ENCODE measurements at places on chromosomes 3 and 15.

DNA sequence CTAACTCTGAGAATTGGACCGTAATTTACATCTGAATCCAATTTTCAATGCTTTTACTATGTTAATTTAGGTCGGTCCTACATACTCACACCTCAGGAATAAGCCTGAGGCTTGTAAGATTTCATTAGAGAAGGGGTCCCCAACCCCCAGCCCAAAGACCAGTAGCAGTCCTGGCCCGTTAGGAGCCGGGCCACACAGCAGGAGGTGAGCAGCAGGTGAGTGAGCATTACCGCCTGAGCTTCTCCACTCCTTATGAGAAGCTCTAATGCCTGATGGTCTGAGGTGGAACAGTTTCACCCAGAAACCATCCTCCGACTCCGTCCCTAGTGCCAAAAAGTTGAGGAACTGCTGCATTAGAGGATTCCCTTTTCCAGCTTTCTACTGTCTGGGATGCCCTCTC is 757.3 kb downstream of the SI start:
- H3K27ac ChIP-seq, result no peak overlapping the region
- H3K36me3 ChIP-seq, result no peaks in the 10 kb centered on the region
- DNase-seq, result no peak
- no peaks in the 10 kb centered on the region for H3K4me1 ChIP-seq
- H3K4me3 ChIP-seq, result no peak overlapping the region

DNA sequence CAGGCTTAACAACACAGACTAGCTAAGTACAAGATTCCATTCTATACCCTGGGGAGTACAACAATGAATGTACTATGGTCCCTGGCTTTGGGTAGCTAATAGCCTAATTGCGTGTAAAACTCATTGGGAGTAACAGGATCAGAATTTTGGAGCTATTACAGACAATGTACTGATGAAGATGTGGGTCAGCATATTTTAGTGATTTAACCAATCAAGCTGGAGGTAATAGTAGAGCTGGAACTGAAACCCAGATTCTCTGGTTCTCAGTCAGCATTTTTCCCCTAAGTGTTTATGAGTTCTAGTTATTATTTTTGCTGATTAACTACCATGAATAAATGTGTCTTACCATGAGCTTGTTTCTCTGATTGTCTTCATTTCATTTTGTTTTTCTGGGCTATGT is 578.7 kb downstream of the NLGN1 start:
- no peaks in the 10 kb centered on the region for H3K36me3 ChIP-seq
- no peak overlapping the region for H3K4me3 ChIP-seq
- no peak for DNase-seq
- H3K27ac ChIP-seq, result no peak overlapping the region

DNA sequence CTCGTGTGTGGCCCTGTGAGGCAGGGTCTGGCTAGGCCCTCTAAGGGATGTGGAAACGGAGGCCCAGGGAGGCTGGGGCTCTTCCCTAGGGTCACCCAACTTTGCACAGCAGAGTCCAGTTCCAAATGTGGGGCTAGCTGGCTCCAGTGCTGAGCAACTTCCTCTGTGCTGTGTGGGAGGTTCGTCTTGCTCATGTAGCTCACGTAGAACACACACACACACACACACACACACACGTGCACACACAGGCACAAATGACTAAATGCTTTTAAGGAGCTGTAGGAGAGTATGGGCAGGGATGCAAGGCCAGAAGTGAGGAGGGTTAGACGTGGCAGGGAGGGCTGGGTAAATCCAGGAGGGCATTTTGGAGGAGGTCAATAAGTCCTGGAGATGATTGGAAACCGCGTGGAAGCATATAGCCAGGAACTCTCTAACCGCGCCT is 213.8 kb downstream of the RPLP1 start:
- no peak overlapping the region for H3K27ac ChIP-seq
- no peaks in the 10 kb centered on the region for H3K27me3 ChIP-seq
- H3K36me3 ChIP-seq, result no peaks in the 10 kb centered on the region
- no peak overlapping the region for H3K4me3 ChIP-seq
- DNase-seq, result peak; percentile 43
- H3K4me1 ChIP-seq, result peaks cover 19% of the 10 kb centered on the region

- peaks cover 7% of the 10 kb centered on the region for H3K27me3 ChIP-seq
- no peaks in the 10 kb centered on the region for H3K36me3 ChIP-seq
- no peaks in the 10 kb centered on the region for H3K4me1 ChIP-seq
- no peak overlapping the region for H3K4me3 ChIP-seq
Measured at GRCh38 chr3:190716211-190716610, 146.3 kb downstream of the GMNC start.

DNA sequence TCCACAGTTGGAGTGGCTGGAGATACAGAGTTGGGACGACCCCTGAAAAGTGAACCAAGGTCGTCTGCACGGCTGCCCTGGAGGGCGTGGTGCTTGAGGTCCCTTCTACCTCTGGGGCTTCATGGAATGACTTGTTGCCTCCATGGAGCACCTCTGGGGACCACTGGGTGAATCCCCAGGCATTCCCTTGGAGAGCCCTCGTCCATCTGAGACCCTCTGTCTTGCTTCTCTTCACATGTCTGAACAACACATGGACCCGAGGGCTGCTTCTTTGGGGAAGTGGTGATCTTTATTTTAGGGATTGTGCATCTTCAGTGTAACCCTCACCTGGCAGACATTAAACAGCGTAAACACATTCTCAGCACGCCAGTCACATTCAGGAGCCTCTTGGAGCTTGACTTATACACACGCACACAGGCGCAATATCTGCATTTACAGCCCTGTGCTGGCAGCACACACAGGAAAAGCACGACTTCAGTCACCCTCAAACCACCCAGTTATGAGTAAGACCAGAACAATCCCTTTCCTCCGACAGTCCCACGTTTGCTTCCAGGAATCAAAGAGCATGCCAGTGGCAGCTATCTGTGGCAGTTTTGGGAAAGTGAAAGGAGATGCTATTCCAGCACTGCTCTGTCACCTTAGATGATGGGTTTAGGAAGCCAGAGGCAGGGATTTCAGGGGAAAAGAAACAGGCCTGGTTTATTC is 12.6 kb downstream of the FAM107A start:
- no peak for DNase-seq
- no peak overlapping the region for H3K4me3 ChIP-seq

DNA sequence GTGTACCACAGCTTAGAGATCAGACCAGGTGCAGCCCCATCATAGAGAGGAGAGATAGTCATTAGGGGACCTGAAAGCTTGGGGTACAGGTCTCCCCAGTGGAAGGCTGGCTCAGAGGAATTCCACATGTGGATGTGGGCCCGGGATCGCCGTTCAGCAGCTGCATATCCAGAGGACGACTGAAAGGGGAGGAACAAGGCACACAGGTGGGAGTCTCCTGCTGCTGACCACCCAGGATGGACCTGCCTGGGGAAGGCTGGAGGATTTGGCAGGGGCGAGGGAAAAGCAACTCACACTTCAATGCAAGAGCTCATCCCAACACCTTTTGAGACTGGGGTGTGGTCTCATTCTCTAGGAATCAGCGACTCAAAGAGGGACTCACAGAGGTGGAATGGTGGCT is 25.0 kb upstream of the MRPS22 start:
- no peak overlapping the region for H3K4me3 ChIP-seq
- no peaks in the 10 kb centered on the region for H3K4me1 ChIP-seq
- H3K36me3 ChIP-seq, result no peaks in the 10 kb centered on the region
- DNase-seq, result no peak
- no peak overlapping the region for H3K27ac ChIP-seq

GRCh38 chr3:72698154-72698917 is 149.9 kb downstream of the SHQ1 start:
- H3K4me1 ChIP-seq, result no peaks in the 10 kb centered on the region
- H3K27ac ChIP-seq, result no peak overlapping the region
- no peaks in the 10 kb centered on the region for H3K36me3 ChIP-seq
- no peak overlapping the region for H3K4me3 ChIP-seq
- DNase-seq, result no peak
- no peaks in the 10 kb centered on the region for H3K27me3 ChIP-seq

- no peak for DNase-seq
- H3K4me3 ChIP-seq, result no peak overlapping the region
- H3K27ac ChIP-seq, result no peak overlapping the region
- H3K27me3 ChIP-seq, result no peaks in the 10 kb centered on the region
Measured at GRCh38 chr3:12613250-12613649, 50.7 kb downstream of the RAF1 start.

GRCh38 chr3:64459711-64460110 is 228.1 kb downstream of the ADAMTS9 start:
- H3K4me1 ChIP-seq, result peaks cover 2% of the 10 kb centered on the region
- no peak for DNase-seq
- H3K4me3 ChIP-seq, result no peak overlapping the region
- H3K27me3 ChIP-seq, result peaks cover 14% of the 10 kb centered on the region

DNA sequence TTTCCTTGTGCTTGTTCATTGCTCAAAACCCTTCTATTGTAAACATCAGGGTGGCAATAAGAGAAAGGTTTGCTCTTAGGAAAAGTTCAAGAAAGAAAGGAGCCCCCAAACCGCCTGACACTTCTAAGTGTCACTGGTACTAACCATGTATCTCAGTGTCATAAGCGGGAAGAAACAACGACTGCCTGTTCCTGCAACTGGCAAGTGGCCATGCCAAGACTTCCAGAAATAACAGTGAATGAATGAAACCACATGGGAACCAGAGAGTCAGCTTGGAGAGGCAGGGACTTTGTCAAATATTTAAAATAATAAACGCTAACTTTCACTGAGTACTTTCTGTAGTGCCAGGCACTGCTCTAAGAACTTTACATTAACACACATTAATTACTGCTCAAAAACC is 1.1 kb downstream of the PLSCR2 start:
- no peak overlapping the region for H3K4me3 ChIP-seq
- H3K27me3 ChIP-seq, result no peaks in the 10 kb centered on the region
- H3K27ac ChIP-seq, result no peak overlapping the region
- DNase-seq, result no peak
- peaks cover 2% of the 10 kb centered on the region for H3K36me3 ChIP-seq

DNA sequence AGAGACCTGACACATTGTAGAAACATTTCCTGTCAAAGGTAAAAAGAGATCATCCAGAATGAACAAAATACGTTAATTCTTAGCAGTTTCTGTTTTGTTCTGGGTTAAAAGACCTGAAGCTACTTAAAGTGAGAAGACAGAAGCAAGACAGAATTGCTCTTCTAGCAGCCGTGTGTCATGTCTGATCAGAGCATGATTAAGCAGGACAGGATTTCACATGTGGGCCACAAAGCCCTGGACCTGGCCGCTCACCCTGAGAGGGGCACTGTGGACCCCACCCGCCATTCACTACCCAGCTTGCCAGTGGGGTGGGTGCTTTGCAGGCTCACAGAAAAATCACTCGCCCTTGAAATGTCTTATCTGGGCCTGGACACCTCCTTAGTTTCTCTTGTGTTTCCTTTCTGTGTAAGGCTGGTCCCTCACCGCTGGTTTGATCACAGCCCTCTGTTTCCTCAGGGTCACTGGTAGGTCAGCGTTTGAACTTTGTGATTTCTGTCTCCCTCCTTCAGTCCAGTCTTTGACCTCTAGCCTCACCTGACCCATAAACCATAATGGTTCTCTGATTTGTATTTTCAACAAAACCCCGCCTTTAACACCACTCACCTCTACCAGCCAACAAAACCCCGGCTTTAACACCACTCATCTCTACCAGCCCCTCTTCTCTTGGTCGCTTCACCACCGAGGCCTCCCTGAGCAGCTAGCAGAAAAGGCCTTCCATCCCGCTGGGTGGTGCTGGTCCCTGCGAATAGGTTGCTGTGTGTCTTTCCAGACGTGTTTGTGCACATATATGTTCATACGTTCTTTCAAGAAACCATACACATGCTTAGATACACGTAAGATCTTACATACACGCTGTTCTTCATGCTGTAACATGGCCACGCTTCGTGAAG is 185.0 kb downstream of the OR4M2 start:
- H3K27ac ChIP-seq, result no peak overlapping the region
- peaks cover 9% of the 10 kb centered on the region for H3K4me1 ChIP-seq
- no peak overlapping the region for H3K4me3 ChIP-seq
- DNase-seq, result peak; percentile 45
- no peaks in the 10 kb centered on the region for H3K36me3 ChIP-seq

- H3K27ac ChIP-seq, result no peak overlapping the region
- no peak overlapping the region for H3K4me3 ChIP-seq
- H3K36me3 ChIP-seq, result no peaks in the 10 kb centered on the region
Measured at GRCh38 chr3:98982351-98982750, 80.9 kb upstream of the DCBLD2 start.

DNA sequence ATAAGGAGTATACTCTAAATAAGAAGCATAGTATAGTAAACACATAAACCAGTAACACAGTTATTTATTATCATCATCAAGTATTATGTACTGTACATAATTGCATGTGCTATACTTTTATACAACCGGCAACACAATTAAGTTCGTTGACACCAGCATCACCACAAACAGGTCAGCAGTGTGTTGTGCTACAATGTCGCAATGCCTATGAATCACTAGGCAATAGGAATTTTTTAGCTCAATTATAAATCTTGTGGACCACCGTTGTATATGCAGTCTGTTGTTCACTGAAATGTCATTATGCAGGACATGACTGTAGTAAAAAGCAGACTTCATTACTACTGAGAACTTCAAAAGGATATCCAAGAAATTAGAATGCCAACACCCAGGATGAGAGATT is 177.0 kb downstream of the PDCD6IP start:
- no peaks in the 10 kb centered on the region for H3K36me3 ChIP-seq
- H3K27ac ChIP-seq, result no peak overlapping the region
- H3K4me1 ChIP-seq, result no peaks in the 10 kb centered on the region

DNA sequence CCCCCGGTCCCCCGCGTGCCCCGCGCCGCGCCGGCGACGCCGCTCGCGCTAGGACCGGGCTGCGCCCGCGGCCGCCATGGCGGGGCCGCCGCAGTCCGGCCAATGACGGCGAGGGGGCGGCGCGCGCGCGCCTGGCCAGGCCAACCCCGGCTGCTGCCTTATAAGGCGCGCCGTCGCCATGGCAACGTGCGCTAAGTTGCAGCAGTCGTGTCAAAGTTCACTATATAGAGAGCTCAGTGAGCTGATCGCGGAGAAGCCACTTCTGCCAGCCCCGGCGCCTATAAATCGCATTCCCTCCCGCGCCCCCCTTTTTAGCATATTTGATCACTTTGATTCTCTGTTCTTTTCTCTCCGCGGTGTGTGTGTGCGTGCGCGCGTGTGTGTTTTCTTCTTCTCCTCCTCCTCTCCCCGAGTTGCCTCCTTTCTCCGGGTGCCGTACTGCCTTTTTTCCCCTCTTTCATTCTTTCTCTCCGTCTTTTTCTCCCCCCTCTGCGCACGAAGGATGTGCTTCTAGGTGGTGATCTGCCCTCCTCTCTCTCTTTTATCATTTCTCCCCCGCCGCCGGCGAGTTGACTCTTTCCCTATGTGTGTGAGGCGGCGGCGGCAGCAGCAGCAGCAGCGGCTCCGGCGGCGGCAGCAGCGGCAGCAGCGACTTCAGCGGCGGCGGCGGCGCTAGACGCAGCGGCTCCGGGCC is at the start of gene NR2F2:
Gene NR2F2, plus strand, starts transcription at position 251 of the 694 bp plus-strand sequence. CDS start 1,406 bp downstream, outside the sequence.
- H3K27ac ChIP-seq, result no peak within 1 kb of the TSS
- H3K4me1 ChIP-seq, result peaks cover 28% of the 10 kb centered on the region
- H3K4me3 ChIP-seq, result peak within 1 kb of the TSS; percentile 77
- peaks cover 3% of the 10 kb centered on the region for H3K36me3 ChIP-seq

- H3K27me3 ChIP-seq, result no peaks in the 10 kb centered on the region
- H3K4me1 ChIP-seq, result peaks cover 2% of the 10 kb centered on the region
- DNase-seq, result no peak
- H3K36me3 ChIP-seq, result peaks cover 26% of the 10 kb centered on the region
- no peak overlapping the region for H3K27ac ChIP-seq
- no peak overlapping the region for H3K4me3 ChIP-seq
Measured at GRCh38 chr3:108552267-108553159, 36.7 kb downstream of the CIP2A start.

Data from activated naive CD4-positive, alpha-beta T cell treated with anti-CD3 and anti-CD28 coated beads for 36 hours (primary cell).